Left kidney (tissue), 8 donors: ENCODE measurements at places on chromosomes 5 and 9. TPM values are rescaled to one million over a fixed set of nuclear protein-coding genes. Genes with fewer than 3 reads are reported as not detected.

DNA sequence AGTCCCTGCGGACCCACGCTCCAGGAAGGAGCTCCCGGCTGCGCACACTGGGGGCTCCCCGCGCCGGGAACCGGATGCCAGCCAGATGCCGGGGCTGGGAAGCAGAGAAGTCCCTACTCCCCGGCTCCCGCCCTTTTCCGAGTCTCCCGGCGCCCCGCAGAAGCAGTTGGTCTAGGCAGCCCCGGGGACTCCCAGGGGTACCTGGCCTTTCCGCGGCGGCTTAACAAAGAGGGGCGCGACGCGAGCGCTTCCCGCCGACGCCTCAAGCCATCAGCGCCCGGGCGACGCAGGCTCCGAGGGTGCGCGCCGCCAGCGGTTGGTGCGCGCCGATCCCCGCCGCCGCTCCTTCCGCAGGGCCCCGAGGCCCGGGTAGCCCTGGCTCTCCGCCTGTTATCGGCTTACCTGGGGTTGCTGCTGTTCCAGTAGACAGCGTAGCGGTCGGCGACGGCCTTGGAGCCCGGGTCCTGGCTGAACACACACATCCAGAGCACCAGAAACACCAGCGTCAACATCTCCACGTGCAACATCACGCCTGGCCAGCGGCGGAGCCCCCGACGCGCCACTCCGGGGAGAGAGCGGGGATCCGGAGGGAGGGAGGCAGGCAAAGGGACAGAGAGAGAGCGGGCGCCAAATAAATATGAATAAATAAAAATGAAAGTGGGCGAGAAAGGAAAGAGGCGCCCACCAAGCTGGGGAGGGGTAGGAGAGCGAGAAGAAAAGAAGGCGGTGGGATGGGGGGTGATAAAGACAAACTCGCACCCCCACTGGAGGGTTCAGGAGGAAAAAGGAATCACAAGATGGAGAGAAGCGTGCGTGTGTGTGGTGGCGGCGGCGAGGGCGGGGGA lies 428 bp downstream of the EFNA5 start:
- DNase-seq, result peak; percentile 34

Gene QRFP
- polyA plus RNA-seq, result 0.30 TPM

DNA sequence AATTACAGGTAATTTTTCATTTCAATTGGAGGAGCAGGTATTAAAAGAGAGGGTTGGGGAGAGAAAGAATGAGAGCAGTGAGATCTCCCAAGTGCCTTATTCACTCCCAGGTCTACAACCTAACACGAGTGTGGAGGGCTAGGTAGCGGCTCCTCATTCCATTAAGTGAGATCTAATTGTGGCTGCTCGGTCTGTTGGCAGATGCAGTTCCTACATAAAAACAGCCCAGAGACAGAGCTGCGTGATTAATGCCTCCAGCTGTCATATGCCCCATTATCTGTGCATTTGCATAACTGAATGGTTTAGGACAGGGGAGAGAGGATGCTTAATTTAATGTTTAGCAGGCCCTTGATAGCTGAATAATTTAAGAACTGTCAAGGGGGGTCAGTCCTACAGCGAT lies 100.5 kb downstream of the PSAT1 start:
- no peak for DNase-seq

DNA sequence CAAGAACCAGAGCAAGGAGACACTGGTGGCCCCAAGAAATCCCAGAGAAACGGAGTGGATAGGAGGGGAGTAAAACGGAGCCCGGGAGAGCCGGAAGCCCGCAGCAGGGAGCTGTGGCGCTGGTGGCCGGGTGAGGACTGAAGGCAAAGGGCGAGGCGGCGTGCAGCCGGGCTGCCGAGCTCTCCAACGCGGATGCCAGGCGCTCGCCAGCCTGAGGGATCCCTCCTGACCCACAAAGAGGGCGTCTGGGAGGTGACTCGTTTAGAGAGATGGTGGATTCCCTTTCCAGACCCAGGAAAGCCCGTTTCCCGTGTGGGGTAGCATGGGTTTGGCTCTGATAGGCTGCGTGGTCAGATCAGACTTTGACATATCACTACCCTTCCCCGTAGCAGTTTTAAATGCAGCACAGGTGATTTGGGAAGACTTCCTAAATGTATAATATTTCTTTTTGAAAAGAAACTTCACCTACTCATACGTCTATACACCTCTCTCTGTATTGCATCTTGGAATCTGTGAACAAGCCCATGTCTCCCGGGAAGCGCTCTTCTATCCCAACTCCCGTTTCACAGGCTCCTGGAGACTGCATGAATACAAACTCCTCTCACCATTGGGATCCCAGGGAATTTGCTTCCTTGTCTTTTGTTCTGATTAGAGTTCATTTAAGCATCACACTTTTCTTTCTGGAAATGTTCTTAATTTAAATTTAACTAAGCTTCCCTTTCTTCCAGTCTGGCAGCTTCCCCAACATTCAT lies 158.1 kb downstream of the C9orf152 start:
- DNase-seq, result no peak

Gene PIP5K1B
- 7.1 TPM for polyA plus RNA-seq

- no peak for DNase-seq
Observed at GRCh38 chr9:125691869-125692268, 15.1 kb downstream of the MAPKAP1 start.

Gene EGFLAM
- polyA plus RNA-seq, result 10.6 TPM

- DNase-seq, result no peak
Observed at GRCh38 chr5:69129413-69129812, 35.6 kb downstream of the SLC30A5 start.
